ENCODE measurements at places on chromosomes 5 and 9.

DNA sequence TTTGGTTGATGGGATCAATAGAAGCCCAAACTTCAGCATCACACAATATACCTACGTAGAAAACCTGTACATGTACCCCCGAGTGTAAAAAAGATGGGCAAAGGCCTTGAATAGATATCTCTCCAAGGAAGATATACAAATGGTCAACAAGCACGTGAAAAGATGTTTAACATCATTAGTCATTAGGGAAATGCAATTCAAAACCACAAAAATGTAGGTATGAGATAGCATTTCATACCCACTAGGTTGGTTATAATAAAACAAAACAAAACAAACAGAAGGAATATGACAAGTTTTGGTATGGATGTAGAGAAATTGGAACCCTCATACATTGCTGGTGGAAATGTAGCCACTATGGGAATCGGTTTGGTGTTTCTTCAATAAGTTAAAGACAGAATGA, 33.1 kb upstream of the PPARGC1B start:
- DNase-seq: no peak

DNA sequence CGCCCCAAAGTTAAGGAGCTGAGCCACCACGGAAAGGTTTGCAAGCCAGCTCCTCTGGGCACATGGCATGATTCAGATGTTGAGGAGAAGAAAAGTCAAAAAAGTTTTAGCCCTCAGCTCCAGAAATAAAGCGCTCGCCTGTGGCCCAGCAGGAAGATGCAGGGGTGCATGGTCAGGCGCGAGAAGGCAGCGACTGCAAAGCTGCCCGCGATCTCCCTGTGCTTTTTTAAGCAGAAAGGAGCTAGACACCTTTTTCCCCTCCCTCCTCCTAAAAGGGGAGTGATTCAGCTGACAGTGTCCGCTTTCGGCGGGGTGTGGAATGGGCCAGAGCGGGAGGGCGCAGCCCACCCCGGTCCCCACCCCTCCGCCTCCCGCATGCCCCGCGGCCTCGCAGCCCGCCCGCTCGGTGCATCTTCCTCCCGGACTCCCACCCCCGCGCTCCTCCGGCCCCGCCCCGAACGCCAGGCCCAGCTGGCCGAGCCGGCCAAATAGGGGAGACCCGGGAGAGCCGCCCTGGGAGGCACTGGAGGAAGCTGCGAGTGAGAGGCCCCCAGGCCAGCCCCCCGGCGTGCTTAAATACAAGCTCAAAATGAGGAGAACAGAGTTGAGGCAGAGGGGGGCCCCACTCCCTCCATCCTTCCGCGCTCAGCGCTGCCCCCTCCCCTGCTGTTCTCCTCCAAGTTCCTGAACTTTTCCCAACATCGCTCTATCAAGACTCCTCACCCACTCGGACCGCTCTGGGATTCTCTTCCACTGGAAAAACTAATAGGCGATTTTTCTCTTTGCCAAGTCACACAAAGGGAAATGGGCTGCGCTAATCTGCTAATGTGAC, at the start of gene ADAMTS12:
Gene ADAMTS12, minus strand, starts transcription at position 203 of the 832 bp plus-strand sequence. Its CDS starts 134 bp downstream, at position 69.
- DNase-seq: peak; percentile 68

- no peak for DNase-seq
These were observed 32.7 kb downstream of the GRIA1 start for GRCh38 chr5:153523211-153523610.

- DNase-seq: no peak
These were observed 222.3 kb downstream of the ARL15 start for GRCh38 chr5:54088081-54088480.

GRCh38 chr5:109249126-109249525, 160.6 kb downstream of the PJA2 start:
- no peak for DNase-seq

- no peak for DNase-seq
These were observed 158.1 kb downstream of the HACD4 start for GRCh38 chr9:20873240-20873865.

GRCh38 chr9:85055506-85056202, 386.1 kb downstream of the NTRK2 start:
- no peak for DNase-seq

All from HS-27A (cell line).